ENCODE measurements at places on chromosomes 6 and 20. TPM values are rescaled to one million over a fixed set of nuclear protein-coding genes. Genes with fewer than 3 reads are reported as not detected.

- H3K4me1 ChIP-seq = no peaks in the 10 kb centered on the region
- no peak overlapping the region for H3K27ac ChIP-seq
- H3K27me3 ChIP-seq = no peaks in the 10 kb centered on the region
- DNase-seq = peak; percentile 37
- no peaks in the 10 kb centered on the region for H3K36me3 ChIP-seq
- no peak overlapping the region for H3K4me3 ChIP-seq
Measured at GRCh38 chr6:82066991-82067411, 180.5 kb downstream of the IBTK start.

HMGCLL1 gene
- total RNA-seq = 16.2 TPM

- peaks cover 3% of the 10 kb centered on the region for H3K4me1 ChIP-seq
- H3K4me3 ChIP-seq = no peak overlapping the region
- H3K36me3 ChIP-seq = no peaks in the 10 kb centered on the region
- H3K27me3 ChIP-seq = no peaks in the 10 kb centered on the region
Measured at GRCh38 chr6:36650848-36651478, 27.6 kb upstream of the CDKN1A start.

- H3K4me3 ChIP-seq = no peak overlapping the region
- peaks cover 16% of the 10 kb centered on the region for H3K4me1 ChIP-seq
- no peak for DNase-seq
- H3K27ac ChIP-seq = no peak overlapping the region
- H3K27me3 ChIP-seq = no peaks in the 10 kb centered on the region
- peaks cover 11% of the 10 kb centered on the region for H3K36me3 ChIP-seq
Measured at GRCh38 chr6:93272211-93272610, 147.1 kb downstream of the EPHA7 start.

PGM3 gene
- total RNA-seq = 23.9 TPM

HEY2 gene
- 38.1 TPM for total RNA-seq

DNA sequence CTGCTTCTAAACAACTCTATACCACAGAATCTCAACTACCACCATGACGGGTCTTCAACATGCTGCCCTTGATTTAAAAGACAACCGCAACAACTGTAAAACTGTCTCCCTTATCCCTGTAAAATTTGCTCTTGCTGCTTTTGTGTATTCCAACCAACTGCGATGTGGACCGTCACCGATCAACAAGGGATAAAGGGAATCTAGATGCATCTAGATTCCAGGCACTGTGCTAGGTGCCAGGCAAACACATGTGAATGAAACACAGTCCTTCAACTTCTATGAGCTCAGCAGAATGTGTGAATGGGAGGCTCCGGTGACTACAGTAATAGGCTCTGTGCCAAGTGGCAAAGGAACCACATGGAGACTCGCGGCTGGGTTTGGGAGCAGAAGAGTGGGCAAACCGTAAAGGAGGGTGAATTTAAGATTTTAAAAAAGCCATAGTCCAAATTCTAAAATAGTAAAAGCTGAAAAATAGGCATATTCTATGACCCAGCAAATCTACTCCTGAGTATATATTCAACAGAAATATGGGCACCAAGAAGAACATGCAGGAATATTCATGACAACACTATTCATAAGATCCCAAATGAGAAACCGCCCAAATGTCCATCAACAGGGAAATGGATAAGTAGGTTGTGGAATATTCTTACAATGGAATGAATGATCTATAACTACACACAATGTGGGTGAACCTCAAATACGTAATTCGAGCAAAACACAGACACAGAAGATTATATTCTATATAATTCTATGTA lies 3.7 kb upstream of the PRND start:
- no peak overlapping the region for H3K27ac ChIP-seq
- no peaks in the 10 kb centered on the region for H3K36me3 ChIP-seq
- H3K4me1 ChIP-seq = peaks cover 8% of the 10 kb centered on the region
- DNase-seq = peak; percentile 9

- H3K4me1 ChIP-seq = no peaks in the 10 kb centered on the region
- H3K27ac ChIP-seq = no peak overlapping the region
- H3K36me3 ChIP-seq = no peaks in the 10 kb centered on the region
- H3K27me3 ChIP-seq = no peaks in the 10 kb centered on the region
- H3K4me3 ChIP-seq = no peak overlapping the region
- no peak for DNase-seq
Measured at GRCh38 chr6:150539568-150539967, 60.1 kb upstream of the PLEKHG1 start.

FABP7 gene
- total RNA-seq = 3.4 TPM

DNA sequence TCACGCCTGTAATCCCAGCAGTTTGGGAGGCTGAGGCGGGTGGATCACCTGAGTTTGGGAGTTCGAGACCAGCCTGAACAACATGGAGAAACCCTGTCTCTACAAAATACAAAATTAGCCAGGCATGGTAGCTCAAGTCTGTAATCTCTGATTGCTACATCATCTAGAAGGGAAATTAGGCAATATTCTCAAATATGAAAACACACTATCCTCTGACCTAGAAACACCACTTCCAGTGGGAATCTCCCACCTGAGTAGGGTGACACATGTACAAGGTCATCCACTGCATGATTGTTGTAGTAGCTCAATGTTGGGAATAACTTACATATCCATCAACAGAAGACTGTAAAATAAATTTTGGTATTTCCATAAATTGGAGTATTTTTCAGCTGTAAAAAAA lies 19.1 kb upstream of the SIRPD start:
- no peaks in the 10 kb centered on the region for H3K36me3 ChIP-seq
- H3K27ac ChIP-seq = no peak overlapping the region
- no peak overlapping the region for H3K4me3 ChIP-seq
- H3K4me1 ChIP-seq = no peaks in the 10 kb centered on the region

DNA sequence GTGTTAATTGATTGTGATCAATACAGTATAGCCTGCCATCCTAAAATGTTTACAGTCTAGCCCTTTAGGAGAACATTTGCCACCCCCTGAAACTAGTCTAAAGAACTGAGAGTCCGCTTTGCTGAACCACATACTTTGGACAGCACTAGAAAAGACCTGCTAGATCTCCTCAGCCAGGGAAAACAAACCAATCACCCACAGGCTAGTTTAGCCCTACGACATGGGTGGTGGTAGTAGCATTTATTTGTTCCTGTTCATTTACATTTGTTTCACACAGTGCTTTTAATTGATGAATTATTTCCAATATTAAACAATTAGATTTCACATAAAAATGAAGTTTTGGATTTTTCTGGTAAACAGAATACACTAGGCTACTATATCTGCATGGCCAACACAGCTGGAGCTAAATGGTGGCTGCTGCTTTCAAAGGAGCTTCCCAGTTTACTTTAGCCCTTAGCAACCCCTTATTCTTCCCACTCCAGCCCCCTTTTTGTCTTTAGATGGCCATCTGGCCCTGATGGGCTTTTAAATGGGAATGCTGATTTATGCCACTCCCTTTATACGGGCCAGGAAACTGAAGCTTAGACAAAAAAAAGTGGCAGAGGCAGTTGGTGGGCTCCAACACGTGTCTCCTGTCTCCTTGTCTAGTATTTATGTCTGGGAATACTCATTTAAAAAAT lies 72.4 kb downstream of the ADGRG6 start:
- H3K4me3 ChIP-seq = no peak overlapping the region
- no peaks in the 10 kb centered on the region for H3K27me3 ChIP-seq
- H3K27ac ChIP-seq = peak overlapping the region; percentile 96
- no peaks in the 10 kb centered on the region for H3K36me3 ChIP-seq
- peaks cover 45% of the 10 kb centered on the region for H3K4me1 ChIP-seq
